CD4-positive, alpha-beta T cell (primary cell): ENCODE measurements at places on chromosomes 5 and 9. TPM values are rescaled to one million over a fixed set of nuclear protein-coding genes. Genes with fewer than 3 reads are reported as not detected.

- H3K27me3 ChIP-seq: peaks cover 27% of the 10 kb centered on the region
- no peak for DNase-seq
- H3K4me3 ChIP-seq: no peak overlapping the region
- no peak overlapping the region for H3K27ac ChIP-seq
- H3K36me3 ChIP-seq: no peaks in the 10 kb centered on the region
- H3K4me1 ChIP-seq: peaks cover 5% of the 10 kb centered on the region
Observed at GRCh38 chr5:76958991-76959767, 6.3 kb downstream of the CRHBP start.

- H3K36me3 ChIP-seq: no peaks in the 10 kb centered on the region
- H3K27me3 ChIP-seq: no peaks in the 10 kb centered on the region
- no peak for DNase-seq
Observed at GRCh38 chr5:153399595-153399994, 90.9 kb upstream of the GRIA1 start.

Gene LURAP1L
- total RNA-seq: not detected

- H3K4me1 ChIP-seq: peaks cover 97% of the 10 kb centered on the region
- no peak overlapping the region for H3K4me3 ChIP-seq
- peaks cover 50% of the 10 kb centered on the region for H3K36me3 ChIP-seq
- H3K27ac ChIP-seq: peak overlapping the region; percentile 68
Observed at GRCh38 chr9:89457376-89457855, 40.5 kb downstream of the SEMA4D start.

- H3K27me3 ChIP-seq: no peaks in the 10 kb centered on the region
- no peak for DNase-seq
- no peak overlapping the region for H3K27ac ChIP-seq
- no peaks in the 10 kb centered on the region for H3K36me3 ChIP-seq
Observed at GRCh38 chr5:60510663-60511062, 189.3 kb downstream of the DEPDC1B start.

DNA sequence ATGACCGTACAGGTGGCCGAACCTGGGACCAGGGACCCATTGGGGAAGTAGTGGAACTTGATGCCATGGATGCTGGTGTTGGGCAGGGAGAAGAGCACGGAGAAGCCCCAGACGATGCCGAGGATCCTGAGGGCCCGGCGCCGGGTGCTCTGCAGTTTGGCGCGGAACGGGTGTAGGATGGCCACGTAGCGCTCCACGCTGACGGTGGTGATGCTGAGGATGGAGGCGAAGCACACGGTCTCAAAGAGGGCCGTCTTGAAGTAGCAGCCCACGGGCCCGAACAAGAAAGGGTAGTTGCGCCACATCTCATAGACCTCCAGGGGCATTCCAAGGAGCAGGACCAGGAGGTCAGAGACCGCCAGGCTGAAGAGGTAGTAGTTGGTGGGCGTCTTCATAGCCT is 585 bp downstream of the NMUR2 start:
- no peak overlapping the region for H3K27ac ChIP-seq
- no peak for DNase-seq
- no peaks in the 10 kb centered on the region for H3K4me1 ChIP-seq
- H3K4me3 ChIP-seq: no peak overlapping the region
- no peaks in the 10 kb centered on the region for H3K27me3 ChIP-seq
- no peaks in the 10 kb centered on the region for H3K36me3 ChIP-seq

GRCh38 chr9:89021154-89021803 is 30.0 kb downstream of the S1PR3 start:
- H3K4me3 ChIP-seq: no peak overlapping the region
- H3K27ac ChIP-seq: no peak overlapping the region

DNA sequence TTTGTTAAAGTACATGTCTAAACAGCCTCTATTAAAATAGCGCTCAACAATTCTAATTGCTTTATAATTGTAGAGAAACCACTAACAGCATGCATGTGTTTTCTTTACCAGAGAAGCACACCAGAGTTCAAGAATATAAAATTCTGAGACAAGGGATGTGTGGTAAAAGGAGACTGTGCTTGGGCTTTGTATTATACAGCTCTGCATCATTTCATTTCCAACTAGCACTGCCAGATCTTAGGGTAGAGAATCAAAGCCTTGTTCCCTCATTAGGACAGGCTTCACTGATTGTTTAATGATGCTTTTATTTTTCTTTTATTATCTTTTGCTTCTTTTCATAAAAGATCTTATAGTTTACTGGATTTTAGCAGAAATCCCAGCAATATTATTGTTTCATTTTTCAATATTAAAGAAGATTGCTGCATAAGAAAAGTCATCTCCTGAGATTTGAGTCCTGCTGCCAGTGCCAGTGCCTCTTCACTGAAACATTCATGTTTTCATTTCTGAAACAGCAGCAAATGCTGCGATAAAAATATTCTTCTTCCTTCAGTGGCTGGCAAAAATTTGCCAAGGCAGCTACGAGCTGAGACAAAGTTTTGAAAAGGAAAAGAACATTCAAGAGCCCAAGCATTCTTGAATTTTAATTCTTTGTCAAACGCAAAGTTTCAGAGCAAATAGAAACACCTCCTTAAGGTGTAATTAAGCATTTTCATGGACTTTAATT is 491.0 kb upstream of the PIK3R1 start:
- H3K4me1 ChIP-seq: no peaks in the 10 kb centered on the region
- H3K36me3 ChIP-seq: no peaks in the 10 kb centered on the region
- H3K27ac ChIP-seq: no peak overlapping the region
- H3K27me3 ChIP-seq: no peaks in the 10 kb centered on the region
- DNase-seq: no peak

- H3K36me3 ChIP-seq: no peaks in the 10 kb centered on the region
- H3K4me3 ChIP-seq: no peak overlapping the region
- no peaks in the 10 kb centered on the region for H3K4me1 ChIP-seq
- DNase-seq: no peak
- H3K27ac ChIP-seq: no peak overlapping the region
- H3K27me3 ChIP-seq: no peaks in the 10 kb centered on the region
Observed at GRCh38 chr5:14225173-14225834, 82.2 kb downstream of the TRIO start.
